ENCODE measurements at places on chromosomes 5 and 9.

GRCh38 chr9:71663216-71663615, 105.1 kb downstream of the CEMIP2 start:
- DNase-seq = no peak

DNA sequence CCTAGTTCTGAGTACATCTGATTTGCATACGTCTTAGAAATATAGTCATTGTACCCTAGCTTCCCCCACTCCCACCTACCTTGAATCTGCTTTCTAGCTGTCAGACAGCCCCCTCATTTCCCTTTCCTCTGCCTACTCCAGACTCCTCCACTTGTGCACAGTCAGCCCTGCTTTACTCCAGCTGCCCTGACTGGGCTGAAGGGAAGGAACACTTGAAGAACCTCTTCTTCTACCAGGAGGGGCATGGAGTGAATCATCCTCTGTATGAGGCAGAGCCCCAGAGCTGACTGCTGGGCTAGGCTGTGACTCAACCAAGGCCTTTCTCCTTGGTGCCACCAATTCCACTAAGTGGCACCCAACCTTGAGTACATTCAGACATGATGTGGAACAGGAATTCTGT, 18.1 kb upstream of the ZFR start:
- no peak for DNase-seq

DNA sequence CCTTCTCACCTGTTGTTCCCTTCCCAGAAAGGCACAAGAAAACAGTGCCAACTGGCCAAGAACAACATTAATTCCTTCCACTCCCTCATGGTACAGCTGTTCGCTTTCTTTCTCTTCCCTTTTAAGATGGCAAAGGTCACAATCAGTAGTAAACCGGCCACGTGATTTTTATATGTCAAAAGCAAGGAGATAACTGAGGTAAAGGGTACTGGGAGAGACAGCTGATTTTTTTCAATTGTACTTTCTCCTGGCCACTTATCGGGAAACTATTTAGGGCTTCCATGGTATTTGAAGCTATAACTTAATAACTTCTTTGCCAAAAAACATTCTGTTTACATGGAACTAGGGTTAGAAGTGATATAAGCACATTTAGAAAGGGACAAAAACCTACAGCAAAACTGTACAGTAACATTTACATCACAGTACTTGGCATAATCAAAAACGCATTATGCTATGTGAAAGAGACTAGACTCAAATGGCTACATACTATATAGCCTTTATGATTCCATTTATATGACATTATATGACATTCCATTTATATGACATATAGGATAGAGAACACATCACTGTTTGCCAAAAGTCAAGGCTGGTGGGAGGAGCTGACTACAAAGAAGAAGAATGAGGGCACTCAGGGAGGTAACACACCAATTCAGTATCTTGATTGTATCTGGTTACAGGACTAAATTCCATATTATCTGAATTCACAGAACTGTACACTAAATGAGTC, 24.8 kb downstream of the PLPP1 start:
- DNase-seq = no peak

DNA sequence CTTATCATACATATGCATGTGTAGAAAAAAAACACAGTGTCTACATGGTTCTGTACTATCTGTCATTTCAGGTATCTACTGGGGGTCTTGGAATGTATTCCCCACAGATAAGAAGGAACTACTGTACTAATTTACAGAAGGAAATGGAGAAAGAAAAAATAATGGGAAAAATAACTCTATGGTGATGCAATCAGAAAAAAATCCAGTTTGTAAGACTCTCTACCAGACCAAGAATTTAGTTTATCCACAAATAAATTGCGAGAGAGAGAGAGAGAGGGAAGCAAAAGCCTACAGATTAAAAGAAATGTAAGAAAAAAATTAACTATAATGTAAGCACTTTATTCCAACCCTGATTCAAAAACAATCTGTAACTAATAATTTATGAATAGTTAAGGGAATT, 708.6 kb upstream of the ZNF608 start:
- no peak for DNase-seq

GRCh38 chr9:20369391-20369790, 252.9 kb downstream of the MLLT3 start:
- no peak for DNase-seq

DNA sequence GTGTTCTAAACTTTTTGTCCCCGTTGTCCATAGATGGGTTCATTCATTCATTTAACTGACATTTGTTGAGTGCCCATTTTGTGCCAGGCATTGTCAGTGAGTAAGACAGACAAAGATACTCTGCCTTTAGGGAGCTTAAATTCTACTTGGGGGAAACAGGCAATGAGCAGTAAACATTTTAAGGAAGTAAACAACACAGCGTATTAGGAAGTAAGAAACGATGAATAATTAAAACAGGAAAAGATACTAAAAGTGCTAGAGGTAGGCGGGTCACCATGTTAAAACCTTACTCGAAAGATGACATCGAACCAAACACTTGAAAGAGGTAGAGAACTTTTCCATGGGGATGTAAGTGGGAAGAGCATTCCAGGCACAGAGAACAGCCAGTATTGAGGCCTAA, 5.5 kb upstream of the MAML1 start:
- no peak for DNase-seq

DNA sequence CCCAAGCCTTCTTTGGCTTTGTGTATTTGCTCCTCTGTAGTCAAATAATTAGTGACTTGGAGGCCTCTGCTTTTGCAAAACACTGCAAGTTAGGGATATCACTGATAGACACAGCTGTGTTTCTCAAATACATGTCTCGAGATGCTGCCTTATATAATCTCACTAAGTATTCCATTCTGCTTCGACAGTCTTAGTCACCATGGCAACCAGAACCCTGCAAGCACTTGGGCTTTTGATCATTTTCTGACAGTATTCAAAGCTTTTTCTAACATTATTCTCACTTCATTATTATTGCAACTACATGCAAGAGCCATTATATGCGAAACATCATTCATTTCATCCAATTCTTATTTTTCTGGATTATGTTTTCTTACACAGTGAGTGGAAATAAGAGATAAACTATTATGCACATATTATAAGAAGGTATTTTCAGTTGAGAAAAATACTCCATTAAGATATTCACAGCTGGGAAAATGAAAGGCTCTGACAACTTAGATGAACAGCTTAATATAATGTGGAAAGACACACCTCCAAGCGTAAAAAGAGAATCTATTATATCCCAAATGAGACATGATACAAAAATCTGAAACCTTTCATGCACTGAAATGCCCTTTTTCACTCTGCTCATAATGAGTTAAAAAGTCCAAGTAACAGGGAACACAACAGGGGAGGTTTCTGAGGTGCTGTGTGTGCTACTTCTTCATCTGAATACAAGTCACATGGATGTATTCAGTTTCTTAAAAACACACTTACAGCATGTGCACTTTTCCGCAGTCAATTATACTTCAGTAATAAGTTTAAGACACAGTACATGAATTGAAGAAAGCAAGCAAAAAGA, 93.9 kb downstream of the SCAI start:
- no peak for DNase-seq

DNA sequence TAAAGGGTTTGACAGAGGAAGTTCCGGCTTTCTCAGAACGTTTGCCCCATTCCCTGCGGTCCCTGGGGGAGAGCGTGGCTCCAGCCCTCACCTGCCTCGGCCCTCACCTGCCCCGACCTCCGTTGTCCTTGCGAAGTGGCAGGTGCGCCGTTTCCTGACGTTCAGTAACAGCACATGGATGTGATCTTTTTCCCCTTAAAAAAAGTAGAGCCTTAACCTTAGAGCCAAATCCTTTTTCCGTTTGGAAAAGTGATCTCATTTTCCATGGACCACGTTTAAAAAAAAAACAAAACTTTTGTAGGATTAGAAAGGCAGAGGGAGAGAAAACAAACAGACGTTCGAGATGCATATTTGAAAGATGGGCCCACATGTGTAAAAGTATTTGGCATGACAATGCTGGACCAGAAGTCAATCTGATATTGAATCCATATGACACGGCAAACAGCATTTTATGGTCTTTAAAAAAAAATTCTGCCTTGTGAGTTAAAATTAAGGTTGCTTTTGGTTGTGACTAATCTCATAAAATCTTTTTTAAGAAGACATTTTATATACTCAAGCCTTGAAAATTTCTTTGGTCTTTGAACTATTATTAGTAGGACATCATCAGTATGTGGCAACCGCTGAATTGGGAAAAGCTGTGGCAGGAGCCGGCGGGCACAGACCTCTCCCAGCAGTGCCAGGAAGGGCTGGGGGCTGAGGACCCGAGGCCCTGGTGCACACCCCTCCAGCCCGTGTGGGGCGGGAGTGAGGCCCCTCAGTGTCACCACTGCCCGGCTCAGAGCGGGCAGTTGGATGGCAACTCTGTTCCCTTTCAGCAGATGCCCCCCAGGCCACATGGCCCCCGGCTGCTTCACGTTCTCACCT, 42.5 kb upstream of the EXOC3 start:
- DNase-seq = no peak

- no peak for DNase-seq
Observed at GRCh38 chr5:24376210-24376609, 268.6 kb downstream of the CDH10 start.

GRCh38 chr5:132979976-132980375, 16.5 kb upstream of the AFF4 start:
- DNase-seq = no peak

- DNase-seq = no peak
Observed at GRCh38 chr9:1170918-1171317, 120.8 kb downstream of the DMRT2 start.

- DNase-seq = no peak
Observed at GRCh38 chr9:73038089-73038509, 85.2 kb upstream of the ALDH1A1 start.

- no peak for DNase-seq
Observed at GRCh38 chr5:180126716-180127681, 55.4 kb upstream of the RNF130 start.

DNA sequence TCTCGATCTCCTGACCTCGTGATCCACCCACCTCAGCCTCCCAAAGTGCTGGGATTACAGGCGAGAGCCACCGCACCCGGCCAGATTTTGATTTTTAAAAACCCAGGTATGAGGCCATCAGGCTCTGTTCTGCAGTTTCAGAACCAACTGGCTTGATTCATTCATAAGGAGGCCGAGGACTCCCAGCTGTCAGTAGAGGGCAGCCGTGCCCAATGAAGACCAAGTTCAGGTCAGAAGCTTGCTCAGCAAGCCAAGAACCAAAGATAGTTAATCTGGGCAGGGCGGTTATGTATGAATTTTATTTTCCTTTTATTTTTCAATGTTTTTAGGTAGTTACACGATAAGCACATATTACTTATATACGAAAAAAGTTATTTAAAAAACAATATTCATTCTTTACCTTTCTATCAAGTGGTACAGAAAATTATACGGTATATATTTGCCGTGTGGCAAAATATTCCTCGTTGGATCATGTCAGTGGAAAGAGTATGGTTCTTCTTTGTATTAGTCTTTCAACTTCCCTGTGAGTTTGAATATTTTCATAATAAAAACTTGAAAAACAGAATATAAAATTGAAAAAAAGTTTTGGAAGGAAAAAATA, 18.0 kb downstream of the MGAT1 start:
- DNase-seq = peak; percentile 39

DNA sequence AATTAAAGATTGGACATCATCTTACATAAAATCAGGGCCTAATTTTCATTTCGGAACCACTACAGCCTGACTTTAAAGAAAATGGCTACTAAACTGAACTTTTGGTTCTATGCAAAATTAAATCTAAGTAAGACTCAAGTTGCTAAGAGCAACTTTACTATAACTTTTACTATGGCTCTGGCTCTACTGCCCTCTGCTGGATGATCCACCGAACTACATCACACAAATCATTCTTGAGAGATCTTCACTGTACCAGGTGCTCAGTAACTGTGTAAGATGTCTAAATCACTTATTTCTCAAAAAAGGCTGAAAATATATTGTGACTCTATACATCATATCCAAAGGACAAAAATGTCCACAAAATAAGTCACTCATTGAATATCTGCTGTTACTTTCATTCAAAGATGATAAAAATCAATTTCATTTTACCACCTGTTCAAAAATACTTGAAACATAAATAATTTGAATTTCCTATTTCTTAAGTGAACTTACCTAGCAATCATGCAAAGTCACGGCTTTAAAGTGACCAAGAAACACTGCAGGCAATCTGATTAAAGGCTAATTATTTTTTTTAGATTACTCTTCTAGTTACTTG, 13.5 kb downstream of the MOCS2 start:
- peak; percentile 69 for DNase-seq

DNA sequence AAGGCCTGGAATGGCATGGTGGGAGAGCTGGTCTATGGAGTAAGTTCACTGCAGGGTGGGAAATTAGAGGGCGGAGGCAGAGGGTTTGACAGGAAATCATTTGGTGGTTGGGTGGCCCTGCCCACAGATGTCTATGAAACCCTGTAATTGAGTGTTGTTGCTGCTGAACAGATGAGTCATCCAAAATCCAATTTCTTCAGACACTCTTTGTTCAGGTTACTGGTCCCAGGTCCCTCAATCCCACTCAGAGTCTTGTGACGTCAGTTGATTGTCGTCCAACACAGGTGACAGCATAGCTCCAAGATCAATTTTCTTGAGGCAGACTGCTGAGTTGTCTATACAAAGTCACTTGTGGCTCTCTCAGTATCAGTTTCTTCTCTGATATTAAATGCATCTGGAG, 208.6 kb downstream of the GRIA1 start:
- no peak for DNase-seq

- no peak for DNase-seq
Observed at GRCh38 chr9:35116539-35116897, 856 bp upstream of the ATOSB start.

- no peak for DNase-seq
Observed at GRCh38 chr5:156595132-156595787, 254.8 kb upstream of the PPP1R2B start.

- DNase-seq = peak; percentile 78
Observed at GRCh38 chr9:32251539-32251938, 132.9 kb upstream of the ACO1 start.

DNA sequence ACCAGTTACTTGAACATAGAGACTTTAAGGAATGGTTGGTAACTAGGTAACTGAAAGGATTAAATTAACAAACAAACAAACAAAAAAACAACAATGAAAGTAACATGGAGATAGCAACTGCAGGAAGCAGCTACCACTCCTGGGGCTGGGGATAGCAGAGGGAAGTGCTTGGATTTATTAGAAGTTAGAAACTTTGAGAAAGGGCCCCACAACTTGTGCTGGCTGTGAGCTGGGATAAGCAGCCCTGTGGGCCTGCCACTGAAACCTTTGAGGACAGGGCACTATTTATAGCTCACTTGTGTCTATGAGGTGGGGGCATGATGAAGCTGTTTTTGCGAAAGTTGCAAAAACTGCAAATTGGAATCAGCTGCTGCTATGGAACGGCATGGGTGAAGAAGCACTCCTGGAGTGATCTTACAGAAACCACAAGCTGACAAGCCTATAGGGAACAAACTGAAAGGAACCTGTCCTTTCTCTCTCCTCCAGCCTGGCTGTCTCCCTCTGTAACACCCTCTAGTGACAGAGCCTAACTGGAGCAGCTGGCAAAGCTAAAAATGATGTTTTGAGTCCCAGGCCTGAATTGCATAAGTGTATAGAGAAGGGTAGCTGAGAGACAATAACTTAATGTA, 91.4 kb upstream of the RANBP6 start:
- peak; percentile 1 for DNase-seq

GRCh38 chr5:96961053-96961452, 25.2 kb downstream of the LNPEP start:
- DNase-seq = no peak

GRCh38 chr5:107556575-107556974, 114.2 kb downstream of the EFNA5 start:
- no peak for DNase-seq

Data from NCI-H1417 (cell line).